ENCODE measurements at places on chromosomes 7 and 10. TPM values are rescaled to one million over a fixed set of nuclear protein-coding genes. Genes with fewer than 3 reads are reported as not detected.

The FAM25A gene
- total RNA-seq, result not detected

The INPP5A gene
- total RNA-seq, result 40.9 TPM

The TEX36 gene
- total RNA-seq, result not detected

The ZNF503 gene
- total RNA-seq, result 5.7 TPM

The SPDYE2B gene
- not detected for total RNA-seq

The ADIRF gene
- total RNA-seq, result 37.8 TPM

The DLG5 gene
- total RNA-seq, result 62.9 TPM

The ACTR3C gene
- 2.7 TPM for total RNA-seq

The GRID2IP gene
- total RNA-seq, result 0.06 TPM

The WASHC2A gene
- 16.3 TPM for total RNA-seq

The OR2A7 gene
- total RNA-seq, result 0.34 TPM

The NAT16 gene
- not detected for total RNA-seq

The CNTNAP2 gene
- not detected for total RNA-seq

The CYP2W1 gene
- total RNA-seq, result not detected

The CPVL gene
- 49.6 TPM for total RNA-seq

The SBDS gene
- 309 TPM for total RNA-seq

The LRIT1 gene
- not detected for total RNA-seq

The LRRC17 gene
- 0.34 TPM for total RNA-seq

The MYO1G gene
- 1.9 TPM for total RNA-seq

The ZNF479 gene
- total RNA-seq, result not detected

The SPDYE9 gene
- not detected for total RNA-seq

The HKDC1 gene
- not detected for total RNA-seq

The FAM25G gene
- total RNA-seq, result not detected

The MGAM2 gene
- total RNA-seq, result 0.06 TPM

The PPP1R9A gene
- 18.6 TPM for total RNA-seq

The TRIM4 gene
- 4.4 TPM for total RNA-seq

The ZNF853 gene
- total RNA-seq, result 10.4 TPM

The NUB1 gene
- 38.2 TPM for total RNA-seq

The CNNM1 gene
- total RNA-seq, result not detected

The GBF1 gene
- 47.1 TPM for total RNA-seq

The STEAP1 gene
- total RNA-seq, result 2.5 TPM

The LIPN gene
- not detected for total RNA-seq

The ZNF365 gene
- total RNA-seq, result 0.06 TPM

The TYSND1 gene
- total RNA-seq, result 3.4 TPM

The ANKRD2 gene
- total RNA-seq, result 1,055 TPM

The TAS2R3 gene
- total RNA-seq, result 0.25 TPM

The PVRIG gene
- total RNA-seq, result not detected

The SMNDC1 gene
- 28.2 TPM for total RNA-seq

The NRCAM gene
- total RNA-seq, result 0.25 TPM

The CPA2 gene
- 0.32 TPM for total RNA-seq

The HTRA1 gene
- total RNA-seq, result 11.8 TPM

The SP8 gene
- not detected for total RNA-seq

The TMEM229A gene
- not detected for total RNA-seq

The CRHR2 gene
- 0.34 TPM for total RNA-seq

The CLDN12 gene
- total RNA-seq, result 33.0 TPM

The AKR1C8 gene
- total RNA-seq, result not detected

The SGCE gene
- 6.1 TPM for total RNA-seq

The CELF2 gene
- 47.8 TPM for total RNA-seq

The FAM20C gene
- total RNA-seq, result 47.6 TPM

The ITGA8 gene
- 1.4 TPM for total RNA-seq

The BLNK gene
- total RNA-seq, result 1.1 TPM

The HYAL4 gene
- 3.2 TPM for total RNA-seq

The ASB13 gene
- 13.0 TPM for total RNA-seq

The RBM48 gene
- 12.3 TPM for total RNA-seq

The PURB gene
- total RNA-seq, result 23.0 TPM
